ENCODE measurements at places on chromosomes 7 and 10.
A peak's percentile ranks its signal among the peaks of the same experiment; 100 is the strongest.

DNA sequence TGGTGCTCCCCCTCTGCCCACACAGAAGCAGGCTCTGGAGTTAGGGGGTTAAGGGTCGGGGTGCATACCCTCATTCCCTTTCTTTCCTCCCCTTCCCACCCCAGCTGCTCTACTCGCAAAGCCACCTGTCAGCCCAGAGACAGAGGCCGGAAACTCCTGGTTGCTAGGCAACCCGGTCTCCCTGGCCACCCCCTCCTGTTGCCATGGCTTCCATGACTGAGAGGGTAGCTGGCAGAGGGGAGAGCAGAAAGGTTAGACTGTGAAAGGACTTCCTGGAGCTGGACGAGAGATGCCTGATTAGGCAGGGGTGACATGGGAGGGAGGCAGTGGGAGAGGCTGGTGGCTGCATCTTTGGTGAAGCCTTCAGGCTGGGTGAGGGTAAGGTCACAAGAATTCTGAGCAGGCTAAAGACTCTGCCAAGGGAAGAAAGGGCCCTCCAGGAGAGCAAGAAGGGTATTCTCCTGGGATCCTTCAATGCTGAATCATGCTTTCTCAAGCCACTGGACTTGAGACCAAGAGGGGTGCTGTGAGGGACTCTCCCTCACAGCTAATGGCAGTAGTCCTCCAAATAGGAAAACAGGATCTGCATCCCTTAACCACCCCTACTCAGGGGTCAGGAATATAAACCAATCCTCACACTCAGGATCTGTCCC lies 5.4 kb downstream of the PSD start:
- no peak for DNase-seq

GRCh38 chr7:142583446-142583845 lies 165.8 kb upstream of the PRSS1 start:
- DNase-seq: no peak

GRCh38 chr10:6647811-6648526 lies 67.9 kb upstream of the PRKCQ start:
- peak; percentile 60 for DNase-seq

DNA sequence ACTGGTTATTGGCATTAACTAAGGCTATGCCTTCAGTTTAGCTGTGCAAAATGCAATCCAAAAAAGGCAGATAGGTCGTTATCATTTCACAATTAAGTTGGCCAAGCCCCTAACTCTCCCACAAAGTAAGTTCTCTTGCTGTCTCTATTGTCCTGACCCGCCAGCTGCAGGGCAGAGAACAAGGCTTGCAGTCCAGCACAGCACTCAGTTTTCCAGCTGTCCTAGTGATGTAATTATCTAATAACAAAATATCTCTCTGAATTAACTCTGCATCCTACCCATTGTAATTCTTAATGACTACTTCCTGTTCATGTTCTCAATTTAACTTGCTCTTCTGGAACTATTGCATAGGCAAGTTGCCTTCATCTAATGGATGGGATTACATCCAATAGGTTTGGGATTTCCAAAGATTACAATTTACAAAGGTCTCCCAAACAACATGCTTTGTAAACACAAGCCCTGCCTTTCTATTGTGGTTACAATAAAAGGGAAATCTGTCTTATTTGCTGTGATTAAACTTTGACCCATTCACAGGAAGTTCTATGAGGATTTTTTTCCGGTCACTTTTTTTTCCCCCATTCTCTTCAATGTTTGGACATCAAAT lies 55.2 kb downstream of the CDK6 start:
- no peak for DNase-seq

- peak; percentile 70 for DNase-seq
Measured at GRCh38 chr7:2750004-2750407, 62.0 kb downstream of the AMZ1 start.

DNA sequence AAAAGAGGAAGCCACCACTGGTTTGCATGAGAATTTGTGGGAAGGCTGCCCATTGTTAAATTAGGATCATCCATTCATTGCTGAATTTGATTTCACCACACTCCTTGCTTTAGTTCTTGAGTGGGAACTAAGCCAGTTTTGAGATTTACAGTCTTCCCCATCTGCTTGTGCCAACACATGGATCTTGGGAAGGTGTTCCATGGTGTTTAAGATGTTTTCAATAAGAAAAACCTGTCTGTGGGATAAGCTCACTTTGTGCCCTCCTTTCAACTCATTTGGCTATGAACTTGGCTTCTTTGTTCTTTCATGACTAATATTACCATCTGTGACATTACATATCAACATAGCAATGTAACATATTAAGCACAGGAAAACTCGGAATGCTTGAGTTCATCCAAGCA lies 73.2 kb downstream of the INHBA start:
- DNase-seq: no peak

- DNase-seq: no peak
Measured at GRCh38 chr7:33928986-33929385, 23.6 kb downstream of the BMPER start.

DNA sequence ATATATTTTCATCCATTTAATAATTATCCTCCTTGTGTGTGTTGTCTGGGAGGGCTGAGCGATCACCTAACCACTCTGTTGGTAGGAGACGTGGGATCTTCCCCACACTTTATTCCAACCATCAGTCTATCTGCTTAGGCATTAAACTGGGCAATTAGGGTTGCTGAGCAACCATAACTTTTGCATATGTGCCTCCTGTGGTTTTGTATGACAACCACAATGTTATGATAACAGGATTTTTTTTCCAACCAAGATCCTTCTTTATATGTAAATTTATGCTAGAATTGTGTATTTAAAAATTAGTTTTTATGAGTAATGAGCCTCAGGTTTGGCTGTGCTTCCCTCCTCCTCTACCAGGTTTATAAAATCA lies 495.0 kb upstream of the MGMT start:
- no peak for DNase-seq

GRCh38 chr10:127298381-127298780 lies 102.0 kb upstream of the INSYN2A start:
- DNase-seq: no peak

- no peak for DNase-seq
Measured at GRCh38 chr10:31757831-31758230, 170.8 kb downstream of the ARHGAP12 start.

GRCh38 chr7:85716353-85716752 lies 529.5 kb upstream of the SEMA3D start:
- DNase-seq: no peak

- DNase-seq: peak; percentile 53
Measured at GRCh38 chr10:114694752-114695151, 36.7 kb upstream of the ABLIM1 start.

DNA sequence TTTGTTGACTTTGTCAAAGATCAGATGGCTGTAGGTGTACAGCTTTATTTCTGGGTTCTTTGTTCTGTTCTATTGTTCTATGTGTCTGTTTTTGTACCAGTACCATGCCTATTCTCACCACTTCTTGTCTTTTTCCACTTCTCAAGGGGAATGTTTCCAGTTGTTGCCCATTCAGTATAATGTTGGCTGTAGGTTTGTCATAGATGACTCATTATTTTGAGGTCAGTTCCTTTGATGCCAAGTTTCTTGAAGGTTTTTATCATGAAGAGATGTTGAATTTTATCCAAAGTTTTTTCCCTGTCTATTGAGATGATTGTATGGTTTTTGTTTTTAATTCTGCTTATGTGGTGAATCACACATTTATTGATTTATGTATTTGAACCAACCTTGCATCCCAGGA lies 216.7 kb upstream of the RNF32 start:
- DNase-seq: no peak

DNA sequence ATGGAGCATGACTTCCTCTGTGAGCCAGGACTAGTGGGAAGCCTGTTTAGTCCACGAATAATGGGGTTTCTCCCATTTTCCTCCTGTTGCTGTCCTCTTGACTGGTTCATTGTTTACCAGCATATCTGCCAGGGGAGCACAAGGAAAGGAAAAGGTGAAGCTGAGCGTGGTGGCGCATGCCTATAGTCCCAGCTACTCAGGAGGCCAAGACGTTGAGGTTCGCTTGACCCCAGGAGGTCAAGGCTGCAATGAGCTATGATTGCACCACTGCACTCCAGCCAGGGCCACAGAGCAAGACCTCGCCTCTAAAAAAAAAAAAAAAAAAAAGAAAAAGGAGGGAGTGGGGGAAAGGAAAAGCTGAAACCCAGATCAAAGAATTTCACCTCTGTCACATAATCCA lies 5.8 kb upstream of the IL2RA start:
- DNase-seq: no peak

- DNase-seq: no peak
Measured at GRCh38 chr7:148584154-148584827, 6.3 kb upstream of the C7orf33 start.

- no peak for DNase-seq
Measured at GRCh38 chr7:39164887-39165286, 187.2 kb downstream of the POU6F2 start.

- peak; percentile 69 for DNase-seq
Measured at GRCh38 chr7:64947252-64948000, 43.4 kb downstream of the ZNF117 start.

DNA sequence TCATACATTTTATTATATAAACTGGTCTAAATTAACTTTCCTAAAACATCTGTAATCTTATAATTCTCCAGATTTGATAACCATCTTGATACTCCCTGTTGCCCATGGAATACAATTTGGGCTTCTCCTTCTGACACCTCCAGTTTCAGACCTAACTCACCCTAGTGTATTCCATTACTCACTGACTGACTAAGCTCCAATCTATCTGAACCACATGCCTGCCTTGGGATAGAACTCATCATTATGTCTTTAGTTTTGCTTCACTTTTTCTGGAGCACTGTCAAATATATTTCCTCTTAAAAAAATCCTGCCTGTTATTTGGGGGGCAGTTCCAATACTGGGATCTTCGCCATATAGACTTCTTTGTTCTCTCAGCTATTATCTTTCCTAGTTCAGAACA lies 4.9 kb upstream of the FOXP2 start:
- no peak for DNase-seq

- no peak for DNase-seq
Measured at GRCh38 chr10:35511647-35512046, 93.5 kb upstream of the GJD4 start.

GRCh38 chr7:54857294-54857693 lies 98.3 kb upstream of the SEC61G start:
- no peak for DNase-seq

GRCh38 chr10:5413012-5413938 lies 918 bp downstream of the NET1 start:
- peak; percentile 48 for DNase-seq

DNA sequence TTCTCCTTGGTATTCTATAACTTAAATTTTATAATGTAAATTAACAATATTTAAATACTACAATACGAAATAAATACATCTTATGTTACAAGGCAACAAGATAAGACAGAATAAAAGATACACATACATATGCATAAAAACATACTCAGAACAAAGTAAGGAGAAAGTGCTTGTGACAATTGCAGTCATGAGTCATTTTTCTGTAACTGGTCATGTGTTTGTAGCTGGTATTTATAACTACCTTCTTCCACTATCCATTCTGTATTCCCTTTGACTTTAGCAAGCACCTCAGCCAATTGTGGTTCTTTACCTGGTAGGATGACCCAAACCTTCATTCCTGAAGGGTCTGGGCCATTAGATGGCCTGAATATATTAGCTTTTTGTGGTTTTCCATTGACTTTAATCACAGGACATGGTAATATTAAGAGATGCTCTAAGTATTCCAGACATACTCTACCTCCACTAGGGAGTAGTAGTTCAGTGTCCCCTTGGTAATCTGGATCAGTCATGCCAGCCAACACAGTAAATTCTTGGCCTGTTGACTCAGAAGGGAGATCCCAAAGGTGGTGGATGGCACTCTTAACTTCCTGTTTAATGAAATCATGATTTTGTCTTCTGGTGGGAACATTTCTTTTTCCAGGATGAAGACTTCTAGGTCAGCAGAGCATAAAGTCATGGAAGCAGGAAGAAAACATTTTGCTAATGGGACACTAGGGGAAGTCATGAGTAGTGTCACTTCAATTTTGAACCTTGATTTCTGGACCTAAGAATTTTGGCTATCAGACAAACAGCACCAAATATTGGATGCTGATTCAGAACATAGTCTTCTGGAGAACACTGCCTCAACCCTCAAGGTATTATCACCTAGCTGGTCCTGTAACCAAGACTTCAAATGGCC lies 733.7 kb upstream of the IGFBP3 start:
- DNase-seq: no peak

- no peak for DNase-seq
Measured at GRCh38 chr7:147311336-147311735, 1194.7 kb downstream of the CNTNAP2 start.

GRCh38 chr10:30868611-30869010 lies 163.1 kb downstream of the ZNF438 start:
- no peak for DNase-seq

DNA sequence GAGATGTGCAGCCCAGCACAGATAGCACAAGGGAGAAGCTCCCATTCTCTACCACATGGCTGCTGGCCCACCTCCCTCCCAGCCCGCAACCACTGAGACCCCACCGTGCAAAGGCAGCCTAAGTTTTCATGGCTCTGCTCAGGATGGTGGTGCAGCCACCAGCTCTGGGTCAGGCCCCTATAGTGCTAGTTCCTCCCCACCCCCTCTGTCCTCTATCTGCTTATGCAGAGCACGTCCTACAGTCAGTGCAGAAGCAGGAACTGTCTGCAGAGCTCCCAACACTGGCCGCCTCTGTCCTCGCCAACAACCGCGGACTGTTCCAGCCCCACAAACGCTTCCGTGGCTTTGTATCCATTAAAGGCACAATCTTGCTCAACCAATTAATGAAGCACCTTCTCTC lies 278.9 kb downstream of the GRID1 start:
- DNase-seq: no peak

DNA sequence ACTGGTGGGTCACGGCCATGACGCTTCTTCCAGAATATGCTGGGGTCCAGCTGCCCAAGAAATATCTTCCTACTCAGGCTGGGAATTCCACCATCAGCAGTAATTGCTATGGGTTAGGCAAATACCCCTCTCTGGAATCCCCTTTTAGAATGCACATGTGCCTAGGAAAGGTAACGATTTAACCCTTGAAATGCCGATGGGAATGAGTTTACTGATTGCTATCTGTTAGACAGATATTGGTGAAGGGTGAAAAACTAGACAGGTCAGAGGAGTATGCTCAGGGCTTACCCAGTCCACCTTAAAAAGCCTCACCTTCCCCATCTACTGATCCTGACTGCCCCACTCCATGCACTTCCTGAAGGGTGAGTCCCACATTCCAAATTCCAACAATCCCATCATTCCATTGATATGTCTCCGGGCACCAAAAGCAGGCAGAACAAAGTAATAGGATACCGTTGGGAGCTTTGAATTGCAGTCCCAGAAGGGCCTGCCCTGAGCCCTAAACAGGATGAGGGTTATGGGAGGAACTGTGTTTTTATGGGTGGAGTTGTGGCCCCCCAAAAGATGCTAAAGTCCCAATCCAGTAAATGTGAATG lies 59.3 kb downstream of the DLG5 start:
- no peak for DNase-seq

All from erythroblast (primary cell).